ENCODE measurements at places on chromosomes 2 and 18.
A peak's percentile ranks its signal among the peaks of the same experiment; 100 is the strongest.

DNA sequence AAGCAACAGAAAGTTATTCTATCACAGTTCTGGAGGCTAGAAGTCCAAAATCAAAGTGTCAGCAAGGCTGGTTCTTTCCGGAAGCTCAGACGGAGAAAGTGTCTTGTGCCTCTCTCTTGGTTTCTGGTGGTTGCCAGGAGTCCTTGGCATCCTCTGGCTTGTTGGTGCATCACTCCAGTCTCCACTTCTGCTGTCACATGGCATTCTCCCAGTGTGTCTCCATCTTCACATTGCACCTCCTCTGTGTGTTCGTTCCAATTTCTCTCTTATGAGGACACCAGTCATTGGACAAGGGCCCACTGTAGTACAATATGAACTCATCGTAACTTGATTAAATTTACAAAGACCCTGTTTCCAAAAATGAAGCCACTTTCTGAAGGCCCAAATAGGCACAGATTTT lies 175.4 kb upstream of the ATP5MC3 start:
- no peak for DNase-seq

GRCh38 chr2:50851886-50852285 lies 180.0 kb downstream of the NRXN1 start:
- peak; percentile 30 for DNase-seq

GRCh38 chr2:176826356-176826755 lies 386.2 kb upstream of the HNRNPA3 start:
- DNase-seq = no peak

GRCh38 chr18:44812426-44812825 lies 131.7 kb downstream of the SETBP1 start:
- DNase-seq = no peak

GRCh38 chr18:74152857-74153256 lies 4.5 kb downstream of the TIMM21 start:
- DNase-seq = no peak

DNA sequence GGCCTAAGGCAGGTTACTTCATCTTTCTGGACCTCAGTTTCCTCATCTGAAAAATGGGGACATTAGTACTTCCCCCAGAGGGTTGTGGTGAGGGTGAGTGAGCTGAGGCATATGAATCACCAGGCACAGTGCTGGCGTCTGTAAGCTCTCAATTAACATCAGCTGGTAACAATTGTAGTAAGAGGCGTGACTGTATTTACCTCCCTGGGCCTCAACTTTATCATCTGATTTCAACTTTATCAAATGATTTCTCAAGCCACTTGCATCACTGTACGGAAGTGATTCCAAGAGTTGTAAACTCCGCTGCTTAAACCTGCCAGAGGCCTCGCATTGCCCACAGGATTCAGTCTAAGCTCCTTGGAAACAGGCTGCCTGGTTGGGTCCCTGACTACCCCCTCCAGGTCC lies 53.6 kb upstream of the PKDCC start:
- DNase-seq = no peak

GRCh38 chr2:25903216-25903776 lies 25.0 kb upstream of the ASXL2 start:
- no peak for DNase-seq

DNA sequence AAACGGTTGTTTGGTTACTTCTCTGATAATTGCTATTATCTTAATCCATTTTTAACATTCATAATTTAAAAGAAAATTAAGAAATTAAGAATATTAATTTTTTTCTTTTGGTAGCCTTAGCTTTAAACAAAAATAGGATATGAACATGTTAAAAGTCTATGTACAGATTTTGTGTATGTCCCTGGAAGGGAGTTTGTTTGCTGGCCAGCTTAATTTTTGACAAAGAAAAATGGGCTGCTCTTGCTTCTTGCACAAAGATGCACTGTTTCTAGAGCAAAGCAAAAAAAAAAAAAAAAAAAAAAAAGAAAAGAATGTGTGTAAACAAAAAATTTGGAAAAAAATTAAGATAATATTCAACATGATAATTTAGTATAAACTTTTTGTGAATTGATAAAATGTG lies 1.3 kb downstream of the RFTN2 start:
- DNase-seq = peak; percentile 72

All from pons (tissue), 1 donor.